ENCODE measurements at places on chromosomes 3 and 15. TPM values are rescaled to one million over a fixed set of nuclear protein-coding genes. Genes with fewer than 3 reads are reported as not detected.

GRCh38 chr3:148763986-148764935 is 63.4 kb upstream of the CPB1 start:
- no peaks in the 10 kb centered on the region for H3K27me3 ChIP-seq
- H3K36me3 ChIP-seq: no peaks in the 10 kb centered on the region
- H3K27ac ChIP-seq: no peak overlapping the region
- H3K4me1 ChIP-seq: no peaks in the 10 kb centered on the region
- DNase-seq: no peak
- H3K4me3 ChIP-seq: no peak overlapping the region

DNA sequence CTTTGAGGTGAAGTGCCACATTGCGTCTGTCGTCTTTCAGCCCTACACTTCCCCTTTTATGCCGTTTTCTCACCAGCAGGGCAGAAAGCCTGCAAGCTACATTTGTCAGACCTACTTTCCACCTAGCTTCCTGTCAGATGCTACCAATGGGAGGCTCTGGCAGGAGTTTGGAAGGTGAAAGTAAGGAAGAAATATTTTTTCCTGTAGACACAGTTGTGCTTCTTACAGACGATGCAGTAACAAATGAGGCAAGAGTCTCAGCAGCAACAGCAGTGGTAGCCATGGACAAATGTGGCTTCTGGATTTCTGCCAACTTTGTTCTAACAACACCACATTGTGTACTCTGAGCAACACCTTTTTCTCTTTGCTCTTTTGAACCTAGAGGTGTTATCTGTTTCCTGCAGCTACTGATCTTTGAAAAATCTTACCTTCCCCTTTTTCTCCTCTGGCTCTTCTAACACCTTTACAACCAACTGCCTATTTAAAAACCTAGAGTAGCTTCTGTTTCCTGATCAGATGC is 70.6 kb upstream of the STT3B start:
- peak; percentile 84 for DNase-seq
- peak overlapping the region; percentile 32 for H3K4me3 ChIP-seq
- H3K27me3 ChIP-seq: no peaks in the 10 kb centered on the region

DNA sequence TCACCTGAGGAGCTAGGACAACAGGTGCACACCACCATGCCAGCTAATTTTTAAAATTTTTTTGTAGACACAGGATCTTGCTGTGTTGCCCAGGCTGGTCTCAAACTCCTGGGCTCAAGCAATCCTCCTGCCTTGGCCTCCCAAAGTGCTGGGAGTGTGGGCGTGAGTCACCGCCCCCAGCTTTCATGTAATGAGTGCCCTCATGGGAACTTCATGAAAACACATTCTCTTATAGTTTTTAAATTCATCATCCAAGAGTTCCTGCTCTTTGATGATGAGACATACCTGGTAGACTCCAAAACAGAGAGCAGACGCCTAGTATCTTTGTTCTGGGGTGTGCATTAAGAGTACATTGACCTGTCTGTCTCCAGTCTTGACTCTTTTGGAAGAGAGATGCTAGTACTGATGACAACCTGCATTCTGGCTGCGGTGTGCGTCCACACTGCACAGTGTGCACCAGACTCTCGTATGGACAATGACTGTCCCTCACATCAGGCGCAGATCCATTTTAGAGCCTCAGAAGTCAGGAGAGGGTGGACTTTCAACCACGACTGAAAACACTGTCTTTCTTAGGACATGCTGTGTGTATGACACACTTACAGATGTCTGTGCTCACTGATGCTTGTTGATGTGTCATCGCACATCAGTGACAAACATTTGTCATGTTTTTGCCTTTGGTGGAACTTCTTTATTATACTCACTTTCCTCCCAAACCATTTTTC is 2.0 kb downstream of the NRROS start:
- no peaks in the 10 kb centered on the region for H3K36me3 ChIP-seq
- no peaks in the 10 kb centered on the region for H3K27me3 ChIP-seq
- peaks cover 64% of the 10 kb centered on the region for H3K4me1 ChIP-seq
- peak overlapping the region; percentile 29 for H3K4me3 ChIP-seq

DNA sequence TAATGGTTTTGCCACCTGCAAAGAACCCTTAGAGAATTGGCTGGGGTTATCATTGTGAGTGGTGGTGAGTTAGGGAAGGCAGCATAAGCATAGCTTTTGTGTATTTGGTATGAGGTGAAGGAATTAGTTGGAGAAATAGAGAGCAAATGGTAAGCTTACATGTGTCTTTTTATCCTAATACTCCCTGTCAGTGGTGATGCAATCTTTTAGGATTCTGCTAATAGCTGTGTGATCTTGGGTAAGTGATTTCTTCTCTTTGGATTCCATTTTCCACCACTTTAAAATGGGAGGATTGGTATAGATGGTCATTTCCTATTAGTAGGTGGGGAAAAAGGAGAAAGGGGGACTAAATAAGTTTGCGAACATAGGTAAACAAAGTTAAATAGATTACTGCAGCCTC is 30.9 kb downstream of the PIAS1 start:
- DNase-seq: no peak
- H3K27ac ChIP-seq: no peak overlapping the region
- H3K36me3 ChIP-seq: peaks cover 7% of the 10 kb centered on the region
- H3K4me3 ChIP-seq: no peak overlapping the region

GRCh38 chr3:171160325-171160724 is 133.8 kb upstream of the SLC2A2 start:
- H3K27ac ChIP-seq: no peak overlapping the region
- DNase-seq: no peak
- peaks cover 25% of the 10 kb centered on the region for H3K36me3 ChIP-seq
- no peaks in the 10 kb centered on the region for H3K4me1 ChIP-seq

DNA sequence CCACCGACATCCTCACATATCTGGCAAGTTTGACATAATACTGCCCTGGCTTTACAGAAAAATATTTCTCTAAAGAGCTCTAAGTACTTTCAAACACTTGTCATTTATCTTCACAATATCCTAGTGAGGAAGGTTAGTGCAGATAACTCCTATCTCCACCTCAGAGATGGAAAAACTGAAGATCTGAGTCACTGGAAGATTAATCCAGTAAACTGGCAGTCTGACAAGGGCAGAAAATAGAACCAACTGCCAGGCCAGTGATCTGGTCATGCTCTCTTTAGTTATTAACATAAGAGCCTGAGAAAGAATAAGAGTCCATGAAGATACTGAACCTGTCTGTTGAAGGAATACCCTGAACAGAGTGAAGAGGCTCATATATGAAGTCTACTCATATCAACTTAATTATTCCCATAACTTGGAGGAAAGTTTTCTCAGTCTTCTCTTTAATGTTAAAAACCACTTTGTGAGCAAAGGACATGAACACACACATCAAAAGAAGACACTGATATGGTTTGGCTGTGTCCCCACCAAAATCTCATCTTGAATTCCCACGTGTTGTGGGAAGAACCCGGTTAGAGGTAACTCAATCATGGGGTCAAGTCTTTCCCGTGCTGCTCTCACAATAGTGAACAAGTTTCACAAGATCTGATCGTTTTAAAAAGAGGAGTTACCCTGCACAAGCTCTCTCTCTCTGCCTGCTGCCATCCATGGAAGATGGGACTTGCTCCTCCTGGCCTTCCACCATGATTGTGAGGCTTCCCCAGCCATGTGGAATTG is 61.4 kb downstream of the GOLIM4 start:
- DNase-seq: no peak
- no peaks in the 10 kb centered on the region for H3K36me3 ChIP-seq
- H3K4me1 ChIP-seq: no peaks in the 10 kb centered on the region
- no peak overlapping the region for H3K27ac ChIP-seq
- H3K27me3 ChIP-seq: no peaks in the 10 kb centered on the region

DNA sequence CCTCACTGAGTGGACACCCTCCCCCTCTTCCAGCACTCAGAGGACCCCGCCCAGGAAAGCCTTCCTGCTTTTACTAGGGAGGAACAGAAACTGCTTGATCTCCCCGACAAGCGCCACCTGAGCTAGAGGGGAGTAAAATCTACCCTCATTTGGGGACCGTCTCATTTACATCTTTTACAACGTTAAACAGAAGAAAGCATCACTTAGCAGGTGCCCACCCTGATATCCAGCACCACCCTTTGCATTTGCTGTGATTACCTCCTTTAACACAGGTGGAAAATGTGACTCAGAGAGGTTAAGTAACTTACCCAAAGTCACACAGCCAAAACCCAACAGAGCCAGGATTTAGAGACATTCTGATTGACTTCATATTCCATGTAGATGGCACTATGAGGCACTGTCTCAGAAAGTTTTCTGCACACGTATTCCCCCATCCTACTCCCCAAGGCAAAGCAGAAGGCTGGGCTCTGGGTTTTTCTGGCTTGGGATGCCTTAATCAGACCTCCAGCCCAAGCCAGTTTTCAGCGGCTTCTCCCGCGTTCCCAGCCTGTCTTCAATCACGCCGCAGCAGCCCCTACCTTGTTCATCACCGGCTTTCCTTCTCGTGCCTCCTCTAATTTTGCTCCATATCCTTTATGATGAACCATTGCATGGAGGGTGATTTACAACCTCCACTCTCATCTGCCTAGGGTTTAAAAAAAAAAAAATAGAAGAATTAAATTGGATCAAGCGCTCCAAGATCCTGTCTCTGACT is 314.6 kb upstream of the PROK2 start:
- no peak overlapping the region for H3K27ac ChIP-seq
- H3K4me1 ChIP-seq: peaks cover 16% of the 10 kb centered on the region
- no peak overlapping the region for H3K4me3 ChIP-seq
- H3K36me3 ChIP-seq: no peaks in the 10 kb centered on the region
- no peaks in the 10 kb centered on the region for H3K27me3 ChIP-seq

RPP25 gene
- 7.4 TPM for total RNA-seq

LMOD3 gene
- not detected for total RNA-seq

- H3K27me3 ChIP-seq: no peaks in the 10 kb centered on the region
- H3K4me1 ChIP-seq: no peaks in the 10 kb centered on the region
- no peak overlapping the region for H3K4me3 ChIP-seq
- H3K36me3 ChIP-seq: no peaks in the 10 kb centered on the region
Observed at GRCh38 chr3:192710366-192710765, 17.0 kb downstream of the FGF12 start.

GRCh38 chr3:1971780-1972179 is 126.9 kb upstream of the CNTN4 start:
- H3K27ac ChIP-seq: no peak overlapping the region
- H3K36me3 ChIP-seq: no peaks in the 10 kb centered on the region
- DNase-seq: no peak
- H3K4me1 ChIP-seq: no peaks in the 10 kb centered on the region
- no peak overlapping the region for H3K4me3 ChIP-seq

DNA sequence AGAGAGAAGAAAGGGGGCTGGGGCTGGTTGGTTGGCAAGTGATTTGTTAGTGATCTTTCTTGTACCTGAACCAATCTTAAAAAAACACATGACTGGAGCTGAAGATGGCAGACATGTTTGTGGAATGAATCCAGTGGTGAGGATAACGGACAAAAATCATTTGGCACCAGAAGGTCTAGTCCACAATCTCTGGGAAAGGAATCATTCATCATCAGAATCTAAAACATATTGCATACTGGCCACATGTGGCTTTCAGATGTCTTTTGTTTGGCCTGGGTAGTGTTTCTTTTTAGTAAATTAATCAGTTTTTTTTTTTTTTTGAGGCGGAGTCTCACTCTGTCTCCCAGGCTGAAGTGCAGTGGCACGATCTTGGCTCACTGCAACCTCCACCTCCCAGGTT is 5.0 kb downstream of the NEK11 start:
- H3K27ac ChIP-seq: no peak overlapping the region
- H3K4me1 ChIP-seq: peaks cover 6% of the 10 kb centered on the region
- DNase-seq: no peak
- no peak overlapping the region for H3K4me3 ChIP-seq

GRCh38 chr15:42608110-42608531 is 32.7 kb downstream of the STARD9 start:
- H3K4me3 ChIP-seq: no peak overlapping the region
- H3K27me3 ChIP-seq: no peaks in the 10 kb centered on the region
- H3K4me1 ChIP-seq: peaks cover 36% of the 10 kb centered on the region
- H3K27ac ChIP-seq: no peak overlapping the region
- peak; percentile 62 for DNase-seq
- no peaks in the 10 kb centered on the region for H3K36me3 ChIP-seq

OR5K3 gene
- not detected for total RNA-seq

ADGRG7 gene
- not detected for total RNA-seq

DNA sequence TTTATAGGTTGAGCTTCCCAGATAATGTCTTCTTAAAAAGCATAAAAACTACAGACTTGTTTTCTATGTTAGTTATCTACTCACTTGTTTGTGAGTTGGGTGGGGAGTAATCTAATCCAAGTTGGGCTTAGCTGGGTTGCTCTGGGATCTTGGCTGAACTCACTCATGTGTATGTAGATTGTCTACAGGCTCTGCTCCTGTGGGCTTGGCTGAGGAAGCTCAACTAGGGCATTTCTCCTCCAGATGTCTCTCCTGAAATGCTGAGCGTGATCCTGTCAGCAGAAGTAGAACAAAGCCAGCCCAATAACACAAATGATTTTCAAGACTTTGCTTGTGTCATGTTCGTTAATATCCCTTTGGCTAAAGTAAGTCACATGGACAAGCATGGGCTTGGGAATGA is 17.3 kb downstream of the KCNH8 start:
- H3K27me3 ChIP-seq: no peaks in the 10 kb centered on the region
- no peak for DNase-seq
- no peak overlapping the region for H3K27ac ChIP-seq
- H3K4me1 ChIP-seq: no peaks in the 10 kb centered on the region
- no peak overlapping the region for H3K4me3 ChIP-seq

- peaks cover 6% of the 10 kb centered on the region for H3K36me3 ChIP-seq
- no peak for DNase-seq
- H3K27me3 ChIP-seq: no peaks in the 10 kb centered on the region
- no peak overlapping the region for H3K4me3 ChIP-seq
- no peak overlapping the region for H3K27ac ChIP-seq
- H3K4me1 ChIP-seq: no peaks in the 10 kb centered on the region
Observed at GRCh38 chr15:85091990-85092389, 110.3 kb downstream of the PDE8A start.

- H3K36me3 ChIP-seq: no peaks in the 10 kb centered on the region
- H3K27ac ChIP-seq: no peak overlapping the region
- no peaks in the 10 kb centered on the region for H3K27me3 ChIP-seq
Observed at GRCh38 chr15:59306520-59307164, 66.0 kb downstream of the MYO1E start.

- no peak for DNase-seq
- H3K4me1 ChIP-seq: no peaks in the 10 kb centered on the region
- H3K27ac ChIP-seq: no peak overlapping the region
- no peaks in the 10 kb centered on the region for H3K27me3 ChIP-seq
- no peak overlapping the region for H3K4me3 ChIP-seq
Observed at GRCh38 chr3:133468251-133468721, 68.4 kb downstream of the BFSP2 start.

PLCB2 gene
- 57.3 TPM for total RNA-seq

- H3K4me3 ChIP-seq: no peak overlapping the region
- no peak overlapping the region for H3K27ac ChIP-seq
- H3K27me3 ChIP-seq: no peaks in the 10 kb centered on the region
Observed at GRCh38 chr3:107662586-107662985, 139.8 kb downstream of the BBX start.

DNA sequence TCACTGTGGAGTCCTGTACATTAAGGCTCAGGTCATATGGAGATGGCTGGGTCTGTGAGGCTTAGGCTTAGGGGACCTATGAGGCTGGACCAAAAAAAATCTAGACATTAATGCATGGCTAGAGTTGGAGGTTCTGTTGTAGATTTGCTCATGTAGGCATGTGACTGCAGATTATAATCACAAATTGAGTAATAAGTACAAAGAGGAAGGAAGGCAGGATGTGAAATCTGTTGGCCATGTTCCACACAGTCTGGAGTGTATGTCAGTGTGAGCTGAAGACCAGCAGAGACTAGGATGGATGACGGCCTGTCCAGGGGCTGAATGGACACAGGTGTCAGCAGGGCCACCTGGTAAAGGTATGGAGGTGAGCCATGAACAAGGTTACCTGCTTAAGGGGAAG is at the start of gene ST3GAL6:
Gene ST3GAL6, plus strand, starts transcription at position 265 of the 400 bp plus-strand sequence. CDS start 5,101 bp downstream, outside the sequence.
- no peaks in the 10 kb centered on the region for H3K4me1 ChIP-seq
- DNase-seq: no peak
- H3K4me3 ChIP-seq: no peak within 1 kb of the TSS
- H3K27ac ChIP-seq: no peak within 1 kb of the TSS
- H3K27me3 ChIP-seq: no peaks in the 10 kb centered on the region
- H3K36me3 ChIP-seq: no peaks in the 10 kb centered on the region

ARF4 gene
- 78.5 TPM for total RNA-seq

ARL13B gene
- total RNA-seq: 18.0 TPM
